Inflammatory macrophage (primary cell): ENCODE measurements at places on chromosomes 7 and 10.

GRCh38 chr7:151664268-151664667 is 144.6 kb upstream of the RHEB start:
- no peak for DNase-seq

DNA sequence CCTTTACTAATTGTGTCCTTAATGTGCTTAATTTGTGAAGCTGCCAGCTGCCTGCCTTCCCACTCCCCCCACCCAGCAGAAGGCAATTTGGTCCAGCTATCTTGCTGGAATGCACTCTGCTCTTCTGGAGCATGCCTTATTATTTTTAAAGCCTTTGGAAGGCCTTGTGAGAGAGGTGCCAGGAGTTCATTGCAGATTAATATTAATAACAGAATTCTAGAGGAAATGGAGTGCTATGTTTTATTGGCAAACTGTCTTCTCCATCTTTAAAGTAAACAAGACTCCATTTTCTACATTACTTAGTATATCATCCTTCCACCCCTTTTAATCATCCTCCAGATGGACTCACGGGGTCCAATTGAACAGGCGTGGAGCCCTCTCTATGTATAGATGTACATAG is 50.8 kb upstream of the ZNF32 start:
- no peak for DNase-seq

DNA sequence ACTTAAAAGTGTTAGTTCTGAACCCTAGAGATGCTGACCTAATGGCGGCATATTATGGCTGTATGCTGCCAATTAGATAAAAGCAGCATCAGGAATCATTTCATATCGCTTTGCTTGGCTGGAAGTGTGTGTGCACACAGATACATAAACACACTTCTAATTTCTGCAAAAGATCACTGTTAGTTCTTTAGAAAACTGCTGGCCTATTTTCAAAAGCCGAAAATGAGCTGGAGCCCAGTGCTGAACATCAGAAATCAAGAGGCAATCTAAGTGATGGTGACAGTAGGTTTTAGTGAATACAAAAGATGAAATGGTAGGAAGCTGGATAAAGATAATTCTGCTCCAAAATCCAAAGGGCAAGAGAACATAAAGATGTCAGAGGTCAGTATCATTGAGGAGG is 745.8 kb upstream of the LRRTM3 start:
- DNase-seq = no peak

DNA sequence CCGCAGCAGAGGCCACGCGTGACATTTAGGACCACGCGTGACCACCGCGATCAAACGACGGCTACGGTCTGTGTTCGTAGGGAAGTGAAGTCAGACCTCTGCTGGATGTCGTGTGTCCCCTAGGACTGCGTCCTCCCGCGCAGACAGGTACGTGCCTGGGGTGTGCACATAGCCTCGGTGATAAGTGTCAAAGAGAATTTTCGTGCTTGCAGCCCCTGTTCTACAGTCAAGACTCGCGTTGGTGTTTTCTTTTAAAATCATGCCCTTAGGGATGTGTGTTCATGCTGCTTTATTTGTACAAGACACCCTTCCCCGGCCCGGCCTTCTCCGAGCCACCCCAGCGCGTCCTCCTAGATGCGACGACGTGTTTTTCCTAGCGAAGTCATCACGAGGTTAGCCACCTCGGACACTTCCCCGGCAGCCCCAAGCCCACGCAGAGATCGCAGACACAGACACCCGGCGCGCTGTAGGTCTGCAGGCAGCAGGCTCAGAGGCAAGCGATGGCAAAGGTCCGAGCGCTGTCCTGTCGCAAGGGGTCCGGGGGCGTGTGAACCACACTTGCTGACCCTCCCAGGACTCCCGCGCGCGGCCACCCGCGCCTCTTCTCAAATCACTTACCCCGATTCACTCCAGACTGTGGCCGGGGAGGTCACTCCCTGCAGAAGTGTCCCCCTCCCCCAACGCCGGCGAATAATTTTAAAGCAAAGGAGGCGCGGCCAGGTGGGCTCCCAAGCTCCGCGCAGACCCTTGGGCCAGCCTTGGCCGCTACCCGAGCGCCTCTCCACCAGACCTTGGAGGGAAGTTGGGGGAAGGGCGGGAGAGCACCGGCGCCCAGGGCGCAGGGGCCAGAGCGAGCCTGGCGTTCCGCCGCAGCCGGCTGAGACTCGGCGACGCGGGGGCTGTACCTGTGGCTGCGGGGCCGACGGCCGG is 552 bp downstream of the MKX start:
- peak; percentile 41 for DNase-seq

GRCh38 chr10:19812976-19813375 is 3.3 kb upstream of the PLXDC2 start:
- no peak for DNase-seq

DNA sequence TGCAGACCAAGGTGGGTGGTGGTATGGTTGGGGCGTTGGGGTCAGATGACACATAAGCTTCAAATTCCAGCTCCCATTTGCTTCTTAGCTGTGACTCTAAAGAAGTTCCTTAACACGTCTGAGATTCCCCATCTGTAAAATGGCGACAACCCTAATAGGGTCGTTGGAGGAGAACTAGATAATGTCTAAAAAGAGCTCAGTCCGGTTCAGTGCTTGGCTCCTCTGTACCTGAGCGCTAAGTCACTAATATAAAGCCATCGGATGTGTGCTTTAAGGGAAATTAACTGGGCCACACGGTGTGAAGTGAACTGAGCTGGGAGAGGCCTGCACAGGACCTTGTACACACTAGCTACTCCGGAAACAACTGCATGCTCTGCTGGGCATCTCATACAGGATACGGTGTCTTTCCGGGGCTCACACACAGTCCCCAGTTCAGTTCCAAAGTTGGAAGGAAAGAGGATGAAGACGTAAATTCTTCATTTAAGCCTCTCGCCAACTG is 476 bp upstream of the ZFYVE27 start:
- DNase-seq = no peak
